Activated T-helper 2 cell treated with anti-CD3 and anti-CD28 coated beads, Interferon-gamma antibody, Interleukin-2, Interleukin-4, amounts not matched to agents 10 μg/mL and 5 μg/mL and 100 μg/mL, durations not matched to agents 14 hours and 24 hours and 36 hours (primary cell): ENCODE measurements at places on chromosomes 11 and 22.

GRCh38 chr11:134036492-134037045, 32.3 kb upstream of the JAM3 start:
- DNase-seq: no peak

- no peak for DNase-seq
Observed at GRCh38 chr11:120608061-120608460, 96.5 kb downstream of the GRIK4 start.

DNA sequence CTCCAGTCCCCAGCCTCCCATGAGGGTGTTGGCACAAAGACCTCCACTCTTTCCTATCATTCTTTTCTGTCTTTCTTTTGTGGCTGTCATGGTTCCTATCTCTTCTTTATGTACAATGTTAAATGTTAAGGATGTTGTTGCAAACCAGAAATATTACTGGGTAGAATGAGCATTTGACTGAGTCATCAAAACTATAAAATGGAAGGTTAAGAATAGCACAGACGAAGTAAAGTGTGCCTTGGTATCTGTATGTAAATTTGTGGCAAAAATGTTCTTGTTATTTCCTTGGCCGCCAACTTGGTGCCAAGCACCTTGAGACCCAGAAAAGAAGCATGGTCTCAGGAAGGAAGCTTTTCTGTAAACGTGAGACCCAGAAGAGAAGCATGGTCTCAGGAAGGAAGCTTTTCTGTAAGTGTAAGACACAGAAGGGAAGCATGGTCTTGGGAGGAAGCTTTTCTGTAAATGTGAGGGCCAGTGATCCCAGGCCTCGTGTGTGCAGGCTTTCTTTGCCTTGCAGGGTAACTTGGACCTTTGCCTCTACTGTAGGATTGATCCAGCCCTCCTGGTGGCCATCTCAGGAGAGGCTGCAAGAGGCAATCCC, 6.7 kb upstream of the PKP3 start:
- DNase-seq: no peak

GRCh38 chr22:41676134-41676533, 12.5 kb downstream of the SNU13 start:
- DNase-seq: no peak

GRCh38 chr11:75323609-75324008, 27.9 kb downstream of the ARRB1 start:
- DNase-seq: no peak
